ENCODE measurements at places on chromosomes 12 and 14.

DNA sequence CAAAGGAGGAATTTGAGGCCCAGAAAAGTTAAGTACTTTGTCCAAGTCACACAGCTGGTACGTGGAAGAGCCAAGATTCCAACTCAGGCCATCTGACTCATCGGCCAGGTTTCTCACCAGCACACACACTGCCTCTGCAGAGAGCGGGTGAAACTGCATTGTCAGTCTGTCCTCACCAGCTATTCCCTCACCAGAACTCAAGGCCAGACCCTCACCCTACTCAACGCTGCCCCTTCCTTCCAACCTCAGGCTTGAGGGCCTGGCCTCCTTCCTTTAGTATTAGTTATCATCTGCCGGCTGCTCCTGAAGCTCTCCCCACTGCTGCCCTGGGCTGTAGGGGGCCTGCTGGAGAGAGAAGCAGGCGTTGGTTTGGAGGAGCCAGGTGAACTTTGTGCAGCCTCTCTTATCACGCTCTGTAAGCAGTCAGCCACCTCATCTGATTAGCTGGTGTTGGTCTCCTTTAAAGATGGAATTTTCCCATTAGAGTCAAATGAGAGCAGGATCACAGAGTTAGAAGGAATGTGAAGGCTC is 16.6 kb upstream of the PLEK2 start:
- no peak for DNase-seq

DNA sequence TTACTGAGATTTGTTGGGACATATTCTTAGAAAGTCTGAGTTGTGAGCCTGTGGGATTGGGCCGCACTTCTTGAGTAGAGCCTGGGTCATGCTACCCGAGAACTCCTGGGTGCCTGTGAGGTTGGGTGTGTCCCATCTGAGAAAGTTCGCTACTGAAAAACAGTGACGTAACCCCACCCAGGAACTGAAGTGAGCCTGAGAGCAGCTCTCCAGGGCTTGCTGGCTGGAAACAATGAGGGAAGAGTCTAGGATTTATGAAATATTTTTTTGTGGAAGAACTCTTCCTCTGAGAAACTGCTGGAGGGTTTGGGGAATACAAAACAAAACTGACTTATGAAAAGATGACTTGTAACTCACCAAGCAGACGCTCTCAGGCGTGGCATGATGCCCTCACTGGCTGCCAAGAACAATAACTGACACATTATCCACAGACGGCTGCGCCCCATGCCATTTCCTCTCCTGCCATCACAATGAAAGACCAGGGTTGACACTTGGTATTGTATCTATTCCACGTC is 69.2 kb downstream of the RASSF3 start:
- peak; percentile 26 for DNase-seq

GRCh38 chr14:31045501-31046080 is 19.4 kb upstream of the STRN3 start:
- no peak for DNase-seq

DNA sequence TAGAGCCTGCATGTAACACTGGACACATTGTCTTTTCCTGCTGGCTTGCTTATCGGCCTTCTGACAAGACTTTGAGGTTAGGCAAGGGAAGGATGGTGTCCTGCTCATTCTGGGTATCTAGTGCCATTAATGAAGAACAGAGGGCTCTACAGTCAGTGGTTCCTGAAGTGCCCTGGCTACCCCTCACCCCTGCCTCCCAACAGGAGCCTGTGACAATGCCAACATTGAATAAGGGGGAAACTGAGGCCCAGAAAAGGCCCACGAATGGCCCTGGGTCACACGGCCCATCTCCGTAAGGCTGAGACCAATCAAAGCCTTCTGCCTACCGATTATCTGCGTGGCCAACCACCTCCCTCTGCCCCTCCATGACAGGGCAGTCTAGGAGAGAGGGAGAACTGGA is 2.1 kb downstream of the IFI27L2 start:
- DNase-seq = no peak

- no peak for DNase-seq
These were observed 319.5 kb downstream of the PAWR start for GRCh38 chr12:79371226-79371625.
